Activated CD4-positive, alpha-beta T cell treated with anti-CD3 and anti-CD28 coated beads, Interleukin-2, amount 10 ng/mL, durations not matched to agents 7 days and 5 days (primary cell): ENCODE measurements at places on chromosomes 13 and 19. TPM values are rescaled to one million over a fixed set of nuclear protein-coding genes. Genes with fewer than 3 reads are reported as not detected.

DNA sequence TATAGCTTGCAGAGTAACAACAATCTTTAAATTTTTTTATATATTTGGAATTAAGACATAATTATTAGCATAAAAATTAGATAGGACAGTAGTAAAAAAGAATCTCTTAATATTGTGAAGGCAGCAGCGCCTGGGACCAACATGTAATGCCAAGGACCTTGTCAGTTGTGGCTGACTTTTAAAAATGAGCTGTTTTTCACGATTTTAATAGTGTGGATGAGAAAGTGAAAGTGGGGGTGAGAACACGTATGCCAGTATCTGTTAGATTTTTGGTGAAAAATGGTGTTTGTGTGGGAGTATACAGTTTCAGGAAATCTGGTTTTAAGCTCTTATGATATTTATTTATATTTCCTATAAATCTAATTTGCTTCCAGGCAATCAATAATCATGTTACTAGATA, 125.2 kb downstream of the LMO7 start:
- DNase-seq = peak; percentile 11

GRCh38 chr13:20499986-20500385, 25.7 kb downstream of the CRYL1 start:
- DNase-seq = no peak

DNA sequence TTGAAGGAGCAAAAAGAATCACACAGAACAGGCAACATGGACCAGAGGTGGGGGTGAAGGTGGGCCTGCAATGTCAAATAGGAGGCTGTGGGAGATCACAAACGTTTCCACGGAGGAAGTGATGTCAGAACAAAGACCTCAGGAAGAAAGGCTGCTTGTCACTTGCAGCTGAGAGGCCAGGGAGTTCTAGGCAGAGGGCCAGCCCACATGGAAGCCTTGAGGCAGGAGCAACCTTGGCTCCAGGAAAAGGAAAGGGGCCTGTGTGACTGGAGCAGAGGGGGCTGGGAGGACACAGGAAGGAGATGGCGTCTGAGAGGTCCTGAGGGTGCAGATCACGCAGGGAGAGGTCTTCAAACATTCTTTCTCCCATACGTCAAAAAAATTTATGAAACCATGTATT, 16.3 kb downstream of the ZNF160 start:
- DNase-seq = no peak

DNA sequence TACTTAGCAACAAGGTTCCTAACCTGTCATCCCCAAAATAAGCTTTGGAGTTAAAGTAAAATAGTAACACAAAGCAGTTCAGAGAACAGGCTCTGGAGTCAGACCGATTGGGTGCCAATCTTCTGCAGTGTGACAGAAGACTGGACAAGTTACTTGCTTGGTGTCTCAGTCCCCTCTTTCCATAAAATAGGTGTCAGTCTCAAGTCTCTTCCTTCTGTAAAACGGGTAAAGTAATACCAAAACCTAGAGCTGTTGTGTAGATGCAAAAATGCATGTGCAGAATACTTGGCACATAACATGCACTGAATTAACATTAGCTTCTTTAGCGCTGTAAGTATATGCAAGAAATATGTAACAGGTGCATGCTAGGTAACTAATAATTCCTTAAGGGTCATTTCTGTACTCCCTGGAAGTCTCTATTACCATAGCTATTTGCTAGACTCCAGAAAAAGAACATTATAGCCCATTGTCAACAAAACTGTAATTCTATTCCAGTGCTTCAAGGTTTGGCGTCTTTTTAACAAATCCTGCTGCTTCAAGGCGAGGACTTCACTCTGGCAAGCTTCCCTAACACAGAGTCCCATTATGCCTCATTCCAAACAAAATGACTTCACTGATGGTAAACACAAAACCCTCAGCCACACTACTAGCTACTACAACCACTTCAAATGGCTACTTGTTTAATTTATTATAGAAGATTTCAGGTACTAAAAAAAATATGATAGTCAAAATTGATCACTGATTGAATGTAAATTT, 32.8 kb downstream of the ELF1 start:
- DNase-seq = no peak

The LRG1 gene
- 0.07 TPM for total RNA-seq

The TEX26 gene
- total RNA-seq = not detected
